Jurkat, Clone E6-1 (cell line): ENCODE measurements at places on chromosomes 1 and 21.
A peak's percentile ranks its signal among the peaks of the same experiment; 100 is the strongest.

- peak; percentile 81 for DNase-seq
These were observed 18.3 kb upstream of the MAP10 start for GRCh38 chr1:232786845-232787455.

- peak; percentile 63 for DNase-seq
These were observed 9.1 kb upstream of the AK2 start for GRCh38 chr1:33045814-33046213.

DNA sequence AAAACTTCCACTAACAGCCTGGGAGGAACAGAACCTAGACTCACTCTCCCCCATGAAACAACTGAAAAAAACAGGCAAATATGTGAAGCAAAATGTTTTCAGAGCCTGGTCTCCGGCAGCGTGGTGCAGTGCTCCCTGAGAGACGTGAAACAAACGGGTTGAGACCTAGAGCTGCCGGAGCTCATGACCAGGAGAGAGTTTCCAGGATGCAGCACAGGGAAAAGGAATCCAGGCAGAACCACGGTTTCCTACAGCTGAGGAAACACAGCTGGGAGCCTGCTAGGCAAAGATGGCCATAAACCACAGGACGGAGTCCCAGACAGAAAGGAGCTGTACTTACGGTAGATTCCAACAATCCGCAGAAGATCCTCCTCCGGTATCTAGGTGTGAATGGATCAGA, 20.2 kb upstream of the SLC19A1 start:
- DNase-seq: no peak

DNA sequence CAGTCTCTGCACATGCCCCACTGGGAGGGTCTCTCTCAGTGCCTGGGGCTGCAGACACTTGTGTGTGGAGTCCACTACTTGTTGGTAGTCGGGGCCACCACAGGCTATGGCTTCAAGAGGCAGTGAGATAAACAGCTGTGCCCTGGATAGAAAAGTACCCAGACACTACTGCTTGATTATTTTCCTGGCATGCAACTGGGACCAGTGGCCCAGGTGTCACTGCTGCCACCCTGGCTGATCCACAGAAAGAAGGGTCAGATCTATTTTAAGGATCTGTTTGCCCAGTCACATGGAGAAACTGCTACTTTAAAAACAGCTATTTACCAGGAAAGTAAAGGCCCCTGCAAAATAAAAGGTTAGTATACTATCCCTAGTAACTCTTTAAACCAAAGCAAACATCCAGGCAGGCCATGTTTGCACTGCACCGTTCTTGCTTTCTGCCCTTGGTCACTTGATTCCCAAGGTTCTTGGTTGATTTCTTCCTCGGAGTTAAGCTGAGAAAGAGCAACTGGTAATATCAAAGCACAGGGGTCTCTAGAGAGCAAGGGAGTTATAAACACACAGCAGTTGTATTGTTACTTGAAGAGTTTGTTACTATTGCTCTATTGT, 99.9 kb downstream of the GLUL start:
- no peak for DNase-seq

- DNase-seq: peak; percentile 60
These were observed 88.2 kb downstream of the MIS18A start for GRCh38 chr21:32190493-32191144.

GRCh38 chr21:41142051-41142795, 25.7 kb upstream of the BACE2 start:
- DNase-seq: no peak

DNA sequence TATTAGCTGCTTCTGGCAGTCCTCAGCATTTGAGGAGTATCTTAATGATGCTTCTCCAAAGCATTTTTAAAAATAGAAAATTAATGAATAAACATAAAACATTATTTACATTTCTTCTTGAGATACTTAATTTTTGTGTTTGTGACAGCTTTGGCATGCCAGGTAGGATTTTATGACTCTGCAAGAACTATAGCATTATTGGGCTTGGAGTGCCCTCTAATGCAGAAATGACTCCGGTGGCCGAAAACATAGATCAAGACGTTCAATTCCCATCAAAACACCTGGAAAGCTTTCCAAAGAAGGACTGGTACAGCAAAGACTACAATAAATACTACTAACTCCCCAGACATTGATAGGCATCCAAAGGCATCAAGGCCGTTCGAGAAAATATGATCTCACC, 366.4 kb upstream of the CXADR start:
- no peak for DNase-seq

DNA sequence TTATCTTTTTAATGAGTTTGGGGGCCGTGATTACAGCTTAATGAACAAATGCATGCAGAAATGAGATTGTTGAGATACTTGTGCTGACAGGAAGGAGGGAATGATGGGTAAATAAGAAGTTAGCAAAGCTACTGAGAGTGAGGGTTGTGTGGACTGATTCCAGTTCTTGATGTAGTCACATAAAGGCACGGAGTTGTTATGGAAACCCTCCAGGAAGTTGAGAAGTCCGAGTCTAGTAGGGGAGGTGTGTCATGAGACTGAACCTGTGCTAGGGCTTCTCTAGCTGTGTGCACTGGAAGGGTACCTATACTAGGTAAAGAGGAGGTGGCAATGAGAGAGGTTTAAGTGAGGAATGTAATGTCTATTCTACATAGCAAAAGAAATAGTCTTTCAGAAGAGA, 475.7 kb downstream of the USP25 start:
- no peak for DNase-seq

DNA sequence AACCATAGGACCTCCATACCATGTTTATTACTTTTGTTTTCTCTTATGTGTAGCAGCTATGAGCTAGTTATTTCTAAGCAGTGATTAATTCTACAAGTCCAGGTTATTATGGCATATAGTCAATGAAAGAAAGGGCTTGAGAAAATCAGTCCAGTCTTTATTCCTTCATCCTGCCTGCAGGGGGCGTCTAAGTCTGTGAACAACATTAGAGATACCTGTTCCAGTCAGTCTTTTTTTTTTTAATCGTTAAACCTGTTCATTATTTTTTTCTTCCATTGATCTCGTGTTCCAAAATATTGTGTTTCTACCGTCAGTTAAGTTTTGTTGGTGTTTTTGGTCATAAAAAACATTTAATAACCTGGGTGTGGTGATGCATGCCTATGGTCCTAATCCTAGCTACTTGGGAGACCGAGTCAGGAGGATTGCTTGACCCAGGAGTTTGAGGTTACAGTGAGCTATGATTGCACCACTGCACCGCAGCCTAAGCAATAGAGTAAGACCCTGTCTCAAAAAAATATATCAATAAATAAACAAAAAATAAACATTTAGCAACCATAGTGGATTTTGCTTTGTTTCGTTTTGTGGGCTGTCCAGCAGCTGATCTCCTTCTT, 29.4 kb upstream of the CD2 start:
- peak; percentile 77 for DNase-seq

DNA sequence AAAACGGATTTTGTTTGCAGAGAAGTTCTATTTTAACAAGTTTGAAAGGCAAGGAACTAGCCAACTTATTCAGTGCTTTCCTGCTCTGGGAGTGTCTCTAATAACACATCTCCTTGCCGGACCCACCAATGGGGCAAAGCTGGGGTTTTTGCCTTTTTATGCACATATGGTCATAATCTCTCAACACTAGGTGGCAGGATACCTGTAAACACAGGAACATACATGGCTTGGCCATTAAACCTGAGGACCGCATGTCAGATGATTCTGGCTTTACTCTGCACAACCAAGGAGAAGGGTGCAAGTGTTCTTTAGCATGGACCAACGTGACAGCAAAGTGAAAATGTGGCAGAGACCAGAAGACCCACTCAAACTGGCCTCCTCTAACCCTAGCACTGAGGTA, 4.9 kb downstream of the TMEM9 start:
- DNase-seq: peak; percentile 19

- DNase-seq: peak; percentile 60
These were observed 93.7 kb upstream of the ETS2 start for GRCh38 chr21:38712071-38712470.

GRCh38 chr1:29655145-29655544, 418.8 kb downstream of the PTPRU start:
- DNase-seq: no peak

- DNase-seq: no peak
These were observed 33.6 kb upstream of the CD34 start for GRCh38 chr1:207944571-207944970.

DNA sequence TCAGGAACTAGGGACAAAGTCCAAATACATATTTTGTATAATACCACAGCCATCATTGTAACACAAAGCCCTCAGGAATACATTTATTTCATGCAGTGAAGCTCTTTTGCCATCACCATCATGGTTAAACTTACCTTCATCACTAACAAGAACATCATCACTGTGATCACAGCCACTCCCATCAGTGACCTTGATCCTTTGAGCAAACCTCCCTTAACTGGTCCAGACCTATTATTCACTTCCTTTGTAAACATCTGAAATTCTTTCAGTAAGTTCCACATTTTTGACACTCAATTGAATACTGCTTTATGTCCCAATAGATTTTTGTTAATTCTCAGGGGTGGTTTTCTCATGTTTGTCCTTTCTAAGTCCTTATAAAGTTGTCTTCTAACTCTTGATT, 16.2 kb upstream of the KPRP start:
- no peak for DNase-seq

DNA sequence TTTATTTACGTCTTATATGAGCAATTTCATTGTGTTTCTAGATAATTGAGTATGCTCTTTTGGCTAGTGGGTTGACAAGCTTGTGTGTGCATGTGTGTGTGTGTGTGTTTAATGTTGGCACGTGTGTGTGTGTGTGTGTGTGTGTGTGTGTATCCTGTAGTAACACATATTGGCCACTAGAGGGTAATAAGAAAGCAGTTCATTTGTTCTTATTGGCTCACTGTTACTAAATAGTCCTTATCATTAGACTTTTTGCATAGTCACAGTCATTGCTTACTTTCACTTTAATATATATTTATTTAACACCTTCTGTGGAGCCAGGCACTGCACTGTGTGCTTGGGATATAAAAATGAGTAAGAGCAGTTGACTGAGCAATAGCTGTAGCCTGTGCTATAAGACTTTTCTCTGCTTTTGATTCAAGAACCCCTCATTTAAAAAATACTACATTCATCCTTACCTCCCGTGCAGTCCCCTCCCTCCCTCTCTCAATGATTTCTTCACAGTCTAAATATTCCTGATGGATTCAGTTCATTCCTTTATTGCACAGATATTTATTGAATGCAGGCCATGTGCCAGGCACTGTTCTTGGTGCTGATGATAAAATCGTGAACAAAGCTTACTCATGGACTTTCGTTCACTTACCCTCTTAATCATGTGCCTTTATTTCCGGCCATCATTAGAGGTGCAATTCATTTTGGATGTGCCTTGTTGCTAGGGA, 96.7 kb downstream of the DYRK1A start:
- DNase-seq: peak; percentile 56

- no peak for DNase-seq
These were observed 213.9 kb downstream of the PATJ start for GRCh38 chr1:61956016-61956645.

DNA sequence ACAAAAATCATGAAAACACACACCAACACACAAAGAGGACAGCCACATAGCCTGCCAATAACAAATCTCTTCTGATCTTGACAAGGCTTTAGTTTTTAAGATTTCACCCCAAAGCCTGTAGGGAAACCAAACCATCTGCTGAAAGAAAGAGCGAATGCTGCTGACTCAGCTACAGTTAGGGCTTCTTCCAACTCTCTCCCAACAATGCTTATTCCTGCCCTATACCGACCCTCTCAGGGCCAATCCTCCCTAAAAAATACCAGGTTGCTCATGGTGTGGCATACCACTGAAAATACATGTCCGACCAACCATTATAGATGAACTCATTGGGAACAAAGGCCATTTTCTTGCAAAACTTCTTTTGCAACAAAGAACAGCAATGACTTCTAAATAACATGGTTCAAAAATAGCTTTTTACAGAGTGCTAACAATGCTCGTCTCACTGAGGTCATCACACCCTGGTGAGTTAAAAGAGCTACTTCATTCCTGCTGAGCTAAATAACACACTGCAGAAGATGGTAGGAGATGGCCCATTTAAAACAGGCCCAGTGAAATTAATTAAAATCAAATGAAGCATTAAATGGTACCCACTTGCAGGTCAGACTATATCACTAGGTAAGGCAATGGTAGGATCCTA, 86.1 kb downstream of the KIAA0319L start:
- DNase-seq: no peak

- DNase-seq: no peak
These were observed 77.8 kb downstream of the TNR start for GRCh38 chr1:175665616-175666015.

- DNase-seq: no peak
These were observed 930.5 kb downstream of the ADGRL2 start for GRCh38 chr1:82731216-82731615.

DNA sequence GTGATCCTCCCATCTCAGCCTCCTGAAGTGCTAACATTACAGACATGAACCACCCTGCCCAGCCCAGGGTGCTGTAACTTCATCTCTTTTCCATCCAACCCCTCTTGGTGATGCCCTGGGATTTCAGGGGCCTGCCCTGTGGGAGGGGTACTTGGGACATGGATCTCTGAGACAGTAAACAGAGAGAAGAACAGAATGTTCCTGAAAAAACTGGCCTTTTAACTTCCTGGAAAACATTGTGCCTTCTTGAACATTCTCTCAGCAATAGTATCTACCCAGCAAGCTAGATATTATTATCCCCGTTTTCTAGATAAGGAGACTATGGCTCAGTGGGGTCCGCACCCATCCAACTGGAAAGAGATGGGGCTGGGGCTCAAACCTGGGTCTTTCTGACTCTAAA, 57.0 kb downstream of the VWA5B1 start:
- no peak for DNase-seq

- DNase-seq: no peak
These were observed 167.9 kb downstream of the VPS13D start for GRCh38 chr1:12397462-12398450.

- no peak for DNase-seq
These were observed 17.1 kb upstream of the PARP1 start for GRCh38 chr1:226425004-226425378.
